ENCODE measurements at places on chromosomes 7 and 10.

- DNase-seq, result no peak
Measured at GRCh38 chr10:67923551-67923950, 39.1 kb downstream of the SIRT1 start.

- no peak for DNase-seq
Measured at GRCh38 chr7:4549681-4550080, 132.4 kb upstream of the FOXK1 start.

GRCh38 chr7:4689151-4689550 lies 7.1 kb downstream of the FOXK1 start:
- DNase-seq, result no peak

- DNase-seq, result no peak
Measured at GRCh38 chr10:131027256-131027655, 284.3 kb downstream of the TCERG1L start.

GRCh38 chr10:24952143-24952706 lies at the start of gene PRTFDC1:
PRTFDC1 (minus strand) TSS chr10:24952606; CDS start chr10:24952575, 31 bp downstream.
- no peak for DNase-seq

DNA sequence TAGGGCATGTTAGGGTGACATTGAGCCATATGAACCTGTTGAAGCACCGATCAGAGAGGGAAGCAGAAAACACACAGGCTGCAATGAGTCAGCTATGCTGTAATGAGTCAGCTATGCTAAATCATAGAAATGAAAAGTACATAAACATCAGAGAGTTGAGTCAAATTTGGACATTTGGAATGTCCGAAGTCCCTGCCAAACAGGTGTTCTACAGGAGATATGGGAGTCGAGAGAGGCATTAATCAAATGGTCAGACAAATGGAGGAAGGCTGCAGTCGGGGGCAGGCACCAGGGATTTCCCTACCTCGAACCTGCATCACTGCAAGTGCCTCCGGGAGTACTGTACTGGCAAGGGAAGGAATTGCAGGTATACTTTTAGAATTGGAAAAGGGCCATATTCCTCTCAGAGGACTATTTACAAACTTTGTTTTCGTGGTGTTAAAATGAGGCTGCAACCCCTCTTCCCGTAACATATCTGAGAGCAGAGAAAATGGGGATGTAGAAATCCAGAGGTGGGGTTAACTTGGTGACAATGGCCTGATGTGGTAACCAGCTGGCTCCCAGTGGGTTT lies 8.8 kb upstream of the ZC3HAV1 start:
- DNase-seq, result no peak

DNA sequence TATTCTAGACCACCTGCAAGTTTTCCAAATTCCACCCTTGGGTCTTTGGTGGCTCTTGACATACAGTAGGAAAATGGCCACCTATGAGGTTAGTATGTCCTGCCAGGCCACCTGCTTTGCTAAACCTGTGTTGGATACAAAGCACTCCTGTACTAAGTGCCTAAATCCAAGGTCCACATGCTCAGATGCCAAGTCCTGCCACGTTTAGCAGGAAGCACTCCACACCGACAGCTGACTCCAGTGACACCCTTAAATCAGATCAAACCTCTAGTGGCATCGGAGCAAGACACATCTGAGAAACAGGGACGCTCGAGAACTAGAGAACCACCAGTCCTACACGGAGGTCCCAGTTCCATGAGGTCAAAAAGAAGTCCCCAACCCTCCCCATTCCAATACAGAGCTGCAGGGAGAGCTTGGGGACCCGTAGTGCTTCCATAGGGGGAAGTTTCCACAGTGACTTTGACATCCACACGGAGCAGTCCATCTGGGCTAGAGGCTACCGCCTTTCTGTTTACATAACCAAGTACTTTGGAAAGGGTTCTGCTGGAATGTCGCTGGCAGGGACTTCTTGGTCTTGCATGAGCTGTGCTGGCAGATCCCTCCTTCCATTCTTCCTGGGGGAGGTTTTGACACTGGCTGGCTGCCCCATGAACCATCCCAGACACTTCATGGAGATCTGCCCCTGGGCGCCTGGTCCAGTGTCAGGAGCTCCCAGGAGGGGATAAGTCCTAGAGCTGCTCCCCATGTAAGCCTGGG lies 290.6 kb downstream of the PRPF18 start:
- no peak for DNase-seq

- no peak for DNase-seq
Measured at GRCh38 chr10:15436696-15437095, 65.6 kb upstream of the FAM171A1 start.

DNA sequence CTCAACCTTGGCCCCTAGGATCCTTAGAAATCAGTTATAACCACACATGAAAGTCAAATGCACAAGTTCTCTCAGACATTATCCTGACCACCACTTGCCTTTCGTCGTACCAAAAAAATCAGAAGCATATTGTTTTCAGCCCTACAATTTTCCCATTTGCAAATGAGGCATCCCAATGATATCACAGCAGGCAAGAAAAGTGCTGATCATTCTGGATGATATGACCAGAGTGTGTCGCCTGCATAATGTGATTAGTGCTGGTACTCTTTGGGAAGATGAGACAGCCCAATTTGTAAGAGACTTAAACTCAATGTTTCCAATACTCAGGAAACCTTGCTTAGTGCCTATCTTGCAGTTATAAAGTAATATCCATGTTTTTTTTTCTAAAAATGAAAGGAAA lies 168.0 kb downstream of the SORCS1 start:
- no peak for DNase-seq

DNA sequence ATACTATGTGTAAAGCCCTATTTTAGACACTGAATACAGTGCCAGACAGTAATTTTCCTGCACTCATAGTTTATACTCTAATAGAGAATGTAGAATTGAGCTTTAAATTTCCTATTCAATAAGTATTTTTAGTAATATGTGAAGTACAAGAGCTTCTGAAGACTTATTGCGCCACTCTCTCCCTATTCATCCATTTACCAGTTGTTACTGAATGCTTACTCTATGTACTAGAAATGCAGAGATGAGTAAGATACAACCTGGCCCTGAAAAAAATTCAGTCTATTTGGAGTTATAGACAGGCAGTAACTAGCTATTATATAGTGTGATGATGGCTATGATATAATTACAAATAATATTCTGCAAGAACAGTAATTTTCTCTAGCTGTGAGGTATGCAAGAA lies 98.8 kb downstream of the ADK start:
- no peak for DNase-seq

DNA sequence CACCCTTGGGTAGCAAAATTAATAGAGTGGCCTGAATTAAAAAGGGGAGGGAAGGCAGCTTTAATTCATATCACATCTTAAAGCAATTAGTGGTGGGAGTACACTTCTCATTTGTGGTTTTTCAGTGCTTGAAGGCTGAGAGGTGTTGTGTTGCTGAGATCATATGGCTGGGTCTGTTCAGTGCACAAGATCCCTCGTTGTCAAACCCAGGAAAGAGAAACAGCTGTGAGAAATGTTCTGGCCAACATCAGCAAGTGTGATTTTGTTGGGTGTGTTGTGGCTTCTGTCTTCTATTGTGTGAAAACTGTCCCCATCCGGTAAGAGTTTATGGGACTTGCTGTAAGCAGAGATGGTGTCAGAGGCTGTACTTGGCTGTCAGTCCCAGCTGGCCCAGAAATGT lies 197.9 kb upstream of the BMPER start:
- no peak for DNase-seq

DNA sequence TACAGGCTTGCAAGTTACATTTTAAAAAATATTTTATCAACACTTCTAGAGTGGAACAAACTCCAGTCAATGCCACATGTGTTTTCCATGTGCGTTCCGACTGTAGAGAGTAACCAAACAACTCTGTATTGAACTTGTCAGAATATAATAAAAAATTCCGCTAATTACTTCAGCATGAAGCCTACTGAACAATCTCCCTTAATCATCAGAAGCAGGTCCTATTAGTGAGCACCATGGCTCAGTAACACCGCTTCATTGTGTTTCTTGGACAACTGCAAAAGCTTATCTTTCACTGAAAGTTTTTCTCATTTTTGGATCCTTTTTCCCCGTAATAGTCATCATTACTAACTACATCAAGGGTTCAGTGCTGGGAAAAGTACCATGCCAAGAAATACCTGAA lies 117.0 kb downstream of the MKX start:
- no peak for DNase-seq

DNA sequence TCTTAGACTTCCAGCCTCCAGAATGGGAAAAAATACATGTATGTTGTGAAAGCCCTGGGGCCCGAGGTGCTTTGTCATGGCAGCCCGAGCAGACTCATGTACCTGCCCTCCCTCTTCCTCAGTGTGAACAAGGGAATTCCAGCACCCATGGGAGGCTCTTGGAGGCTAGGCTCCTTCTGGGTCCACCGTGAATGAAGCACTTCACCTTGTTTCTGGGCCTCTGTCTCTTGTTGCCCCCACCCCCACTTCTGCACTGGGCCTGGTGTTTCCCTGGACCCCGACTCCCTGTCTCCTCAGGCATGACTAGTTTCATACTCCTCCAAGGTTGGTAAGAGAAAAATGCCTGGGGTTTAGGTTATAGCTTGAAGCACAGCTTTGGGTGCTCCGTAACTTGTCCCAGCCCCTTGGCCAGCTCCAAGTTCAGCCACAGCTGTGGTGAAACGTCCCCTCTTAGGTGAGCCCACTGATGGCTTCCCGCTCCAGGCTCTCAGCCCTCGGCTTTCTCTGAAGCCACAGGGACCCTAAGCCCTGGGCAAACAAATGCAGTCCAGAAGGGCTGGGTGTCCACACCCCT lies 30.2 kb upstream of the ARHGAP22 start:
- no peak for DNase-seq

DNA sequence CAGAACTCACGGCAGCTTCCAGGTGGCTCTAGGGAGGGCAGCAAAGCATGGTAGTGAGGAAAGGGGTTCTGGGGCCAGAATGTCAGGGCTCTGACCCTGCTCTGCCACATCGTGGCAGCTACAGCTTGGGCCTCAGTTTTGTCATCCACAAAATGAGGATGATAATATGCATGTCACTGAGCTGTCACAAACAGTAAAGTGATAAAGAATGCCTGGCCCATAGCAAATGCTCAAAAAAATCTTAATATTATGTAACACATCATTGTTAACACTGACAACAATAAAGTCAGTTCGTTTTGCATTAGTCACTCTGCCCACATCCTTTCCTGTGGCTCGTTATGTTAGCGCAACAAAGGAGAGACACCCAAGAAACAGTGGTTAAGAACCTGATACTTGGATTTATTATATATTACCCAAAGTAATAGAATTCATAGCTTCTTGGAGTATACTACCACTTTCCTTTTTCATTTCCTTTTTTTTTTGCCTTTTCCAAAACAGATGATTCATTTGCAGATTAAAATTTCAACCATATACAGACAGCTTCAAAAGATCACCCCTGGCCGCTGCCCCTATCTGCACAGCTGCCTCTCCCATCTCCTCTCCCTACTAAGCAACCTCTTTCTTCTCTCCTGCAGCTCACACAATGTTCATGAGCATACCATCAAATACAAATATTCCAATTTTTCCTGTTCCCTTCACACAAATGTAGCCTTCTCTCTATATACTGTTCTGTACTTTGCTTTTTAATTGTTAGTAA lies 45.5 kb upstream of the DDC start:
- DNase-seq, result no peak

GRCh38 chr7:140223515-140224221 lies 46.9 kb upstream of the KDM7A start:
- DNase-seq, result no peak

- no peak for DNase-seq
Measured at GRCh38 chr7:105268511-105269392, 120.0 kb downstream of the SRPK2 start.

DNA sequence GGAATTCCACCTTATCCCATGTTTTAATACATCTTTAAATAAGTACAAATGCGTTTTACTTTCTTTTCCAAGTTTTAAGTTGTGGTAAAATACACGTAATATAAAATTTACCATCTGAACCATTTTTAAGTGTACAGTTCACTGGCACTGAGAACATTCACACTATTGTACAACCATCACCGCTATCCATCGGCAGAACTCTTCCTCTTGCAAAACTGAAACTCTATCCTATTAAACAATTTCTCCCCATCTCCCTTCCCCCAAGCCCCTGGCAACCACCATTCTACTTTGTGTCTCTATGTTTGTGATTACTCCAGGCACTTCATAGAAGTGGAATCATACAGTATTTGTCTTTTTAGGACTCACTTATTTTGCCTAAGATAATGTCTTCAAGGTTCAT lies 33.8 kb downstream of the HIP1 start:
- no peak for DNase-seq

GRCh38 chr7:24498439-24498838 lies 74.8 kb upstream of the PALS2 start:
- no peak for DNase-seq

DNA sequence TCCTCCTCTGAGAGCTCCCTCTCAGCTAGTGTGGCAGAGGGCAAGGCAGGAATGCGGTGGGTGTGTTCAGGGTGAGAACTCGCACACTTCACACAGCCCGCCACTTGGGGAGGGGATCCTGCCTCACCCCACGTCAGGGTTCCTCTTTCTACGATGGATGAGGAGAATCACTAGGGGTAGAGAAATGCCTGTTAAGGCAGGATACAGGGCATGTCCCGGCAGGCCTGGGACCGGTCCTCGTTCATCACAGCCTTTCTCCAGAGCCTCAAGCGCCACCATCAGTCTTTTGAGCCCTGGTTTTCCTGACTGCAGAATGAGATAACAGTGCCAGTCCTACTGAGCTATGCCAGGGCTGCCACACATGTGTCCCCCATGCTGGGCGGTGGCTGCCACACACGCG lies 546.7 kb upstream of the ADARB2 start:
- no peak for DNase-seq

Measured in omental fat pad (tissue), 4 donors.